Esophagus muscularis mucosa (tissue), 4 donors: ENCODE measurements at places on chromosomes 1 and 21.

DNA sequence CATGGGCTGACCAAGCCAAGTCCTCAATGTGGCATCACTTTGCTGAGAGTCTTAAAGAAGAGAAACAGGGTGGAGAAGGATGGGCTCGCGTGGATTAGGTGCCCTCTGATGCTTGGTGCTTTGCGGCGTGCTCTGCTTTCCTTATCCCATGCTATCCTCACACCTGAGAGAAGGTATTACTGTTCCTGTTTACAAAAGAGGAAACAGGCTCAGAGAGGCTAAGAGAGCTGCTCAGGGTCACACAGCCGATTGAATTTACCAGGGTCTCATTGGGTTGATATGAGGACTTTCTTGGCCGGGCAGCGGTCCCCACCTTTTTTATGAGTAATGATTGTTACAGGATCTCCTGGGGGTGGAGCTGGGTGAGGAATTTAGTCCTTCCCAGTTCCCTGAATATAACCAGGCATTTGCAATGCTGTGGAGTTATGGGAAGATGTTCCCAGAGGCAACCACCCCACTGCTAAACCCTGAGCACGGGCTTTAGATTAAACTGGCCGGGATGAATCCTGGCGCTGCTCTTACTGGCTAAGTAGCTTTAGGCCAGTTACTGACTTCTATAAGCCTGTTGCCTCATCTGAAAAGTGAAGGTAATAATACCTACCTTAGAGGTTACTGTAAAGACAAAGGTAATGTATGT is 4.5 kb downstream of the ASCL5 start:
- H3K27me3 ChIP-seq: peaks cover 39% of the 10 kb centered on the region
- H3K27ac ChIP-seq: no peak overlapping the region
- no peaks in the 10 kb centered on the region for H3K36me3 ChIP-seq
- peaks cover 18% of the 10 kb centered on the region for H3K4me1 ChIP-seq
- H3K4me3 ChIP-seq: no peak overlapping the region
- no peak for DNase-seq

DNA sequence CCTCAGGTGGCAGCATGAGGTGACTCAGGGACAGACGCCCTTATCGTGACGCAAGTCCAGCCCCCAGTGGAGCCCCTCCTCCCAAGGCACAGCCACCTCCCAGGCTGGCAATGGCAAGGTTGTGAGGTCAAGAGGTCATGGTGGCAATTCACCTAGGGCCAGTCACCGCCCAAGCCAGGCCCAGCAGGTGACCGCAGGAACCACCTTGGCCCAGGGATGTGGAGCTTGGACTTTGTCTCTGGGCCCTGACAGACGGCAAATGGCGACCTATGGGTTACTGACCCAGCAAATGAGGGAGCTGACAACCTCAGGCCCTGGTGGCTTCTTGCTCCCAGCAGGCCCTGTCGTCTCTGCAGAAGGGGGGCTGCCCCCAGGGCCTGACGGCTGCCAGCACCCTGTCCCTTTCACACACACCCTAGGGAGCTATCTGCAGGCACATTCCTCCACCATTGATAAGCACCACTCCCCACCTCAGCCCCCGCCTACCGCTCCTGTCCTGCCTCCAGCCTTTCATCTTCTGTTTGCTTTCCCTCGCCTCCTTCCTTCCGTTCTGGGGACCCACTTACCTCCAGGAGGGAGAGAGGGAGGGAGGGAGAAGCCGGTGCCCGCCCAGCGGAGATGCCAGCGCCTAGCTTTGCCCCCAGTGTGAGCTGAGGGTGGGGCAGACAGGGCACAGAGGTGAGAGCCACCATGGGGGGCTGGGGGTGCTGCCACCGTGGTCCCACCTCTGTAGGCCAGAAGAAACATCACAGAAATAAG is 12.1 kb downstream of the EPHA2 start:
- no peak overlapping the region for H3K4me3 ChIP-seq
- DNase-seq: no peak
- peak overlapping the region; percentile 69 for H3K27ac ChIP-seq
- H3K27me3 ChIP-seq: no peaks in the 10 kb centered on the region
- H3K36me3 ChIP-seq: no peaks in the 10 kb centered on the region
- peaks cover 80% of the 10 kb centered on the region for H3K4me1 ChIP-seq

- no peaks in the 10 kb centered on the region for H3K36me3 ChIP-seq
- no peak overlapping the region for H3K27ac ChIP-seq
- no peak overlapping the region for H3K4me3 ChIP-seq
- H3K27me3 ChIP-seq: no peaks in the 10 kb centered on the region
- no peaks in the 10 kb centered on the region for H3K4me1 ChIP-seq
Observed at GRCh38 chr1:76477156-76477555, 390.1 kb upstream of the ST6GALNAC5 start.

DNA sequence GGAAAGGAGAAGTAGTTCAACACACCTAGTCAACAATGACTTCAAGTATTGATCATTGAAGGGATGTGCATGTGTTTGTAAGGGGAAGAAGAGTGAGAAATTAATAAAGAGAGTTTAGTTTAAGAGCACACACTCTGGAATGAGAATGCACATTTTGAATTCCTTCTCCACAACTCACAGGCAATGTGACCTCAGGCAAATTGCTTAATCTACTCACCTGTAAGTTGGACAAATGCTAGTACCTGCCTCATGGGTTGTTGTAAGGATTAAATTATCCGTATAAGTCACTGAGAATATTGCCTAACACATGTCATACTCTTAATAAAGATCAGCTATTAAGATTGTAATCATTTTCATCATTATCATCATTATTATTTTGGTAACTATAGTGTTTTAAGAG is 204.0 kb upstream of the NFIA start:
- H3K36me3 ChIP-seq: no peaks in the 10 kb centered on the region
- H3K4me1 ChIP-seq: no peaks in the 10 kb centered on the region
- H3K27me3 ChIP-seq: no peaks in the 10 kb centered on the region
- no peak overlapping the region for H3K27ac ChIP-seq
- no peak overlapping the region for H3K4me3 ChIP-seq
